ENCODE measurements at places on chromosomes 5 and 9.
A peak's percentile ranks its signal among the peaks of the same experiment; 100 is the strongest.

GRCh38 chr9:112233769-112234168, 58.7 kb upstream of the SUSD1 start:
- DNase-seq = no peak

DNA sequence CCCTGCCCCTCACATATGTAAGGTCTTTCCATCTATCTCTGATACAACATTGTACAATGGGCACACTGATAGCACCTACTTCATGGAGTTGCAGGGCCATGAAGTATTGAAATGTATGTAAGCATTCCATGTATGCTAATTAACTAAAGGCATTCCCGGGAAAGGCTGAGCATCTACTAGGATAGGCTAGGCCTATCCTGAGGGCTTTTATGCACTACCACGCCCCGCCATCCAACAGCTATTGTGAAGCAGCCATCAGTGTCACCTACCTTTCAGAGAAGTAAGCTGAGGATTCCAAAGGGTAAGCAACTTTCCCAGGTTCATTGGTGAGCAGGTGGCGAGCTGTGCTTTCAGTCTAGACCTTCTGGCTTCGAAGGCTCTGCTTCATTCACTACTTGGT, 47.6 kb downstream of the NSG2 start:
- no peak for DNase-seq

GRCh38 chr9:33329117-33329563, 38.8 kb downstream of the NFX1 start:
- DNase-seq = no peak

DNA sequence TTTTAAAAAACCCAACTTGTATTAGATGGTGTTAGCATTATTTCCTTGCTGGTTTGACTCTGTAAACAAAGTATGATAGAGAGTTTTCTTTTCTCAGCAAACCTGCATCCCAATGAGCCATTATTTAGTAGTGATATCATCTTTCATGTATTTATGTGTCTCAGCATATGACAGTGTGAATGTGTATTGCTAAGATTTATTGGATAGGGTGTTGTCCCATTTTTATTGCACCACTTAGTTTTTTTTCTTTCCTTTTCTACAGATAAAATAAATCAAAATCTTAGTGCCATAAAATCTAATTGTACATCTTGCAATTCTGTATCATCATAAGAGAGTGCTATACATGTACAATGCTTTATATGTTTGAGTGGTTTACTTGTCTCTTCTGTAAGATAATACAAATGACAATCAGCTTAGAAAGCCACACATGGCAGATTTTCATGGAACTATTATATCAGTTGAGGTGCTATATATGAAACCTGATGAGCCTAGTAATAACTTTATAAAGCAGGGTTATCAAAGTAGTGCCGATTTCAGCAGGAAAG, 149.2 kb upstream of the CYLC2 start:
- DNase-seq = no peak

DNA sequence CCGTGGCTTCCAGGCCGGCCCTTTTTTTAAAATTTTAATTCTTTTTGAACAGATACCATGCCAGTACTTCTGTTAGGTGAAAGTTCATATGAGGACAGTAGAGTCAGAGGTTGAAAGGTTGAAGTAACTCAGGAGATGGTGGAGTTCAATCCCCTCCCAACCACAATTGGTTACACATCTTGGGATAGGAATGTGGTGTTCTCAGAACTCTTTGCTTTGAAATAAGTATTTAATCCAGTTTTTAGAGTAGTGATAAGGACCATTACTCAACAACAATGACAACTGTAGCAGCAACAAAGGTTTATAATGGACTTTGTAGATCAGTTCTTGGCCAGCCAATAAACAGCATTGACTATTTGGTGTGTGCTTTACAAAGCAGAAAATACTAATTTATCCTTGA, 116.0 kb downstream of the ARHGAP26 start:
- no peak for DNase-seq

DNA sequence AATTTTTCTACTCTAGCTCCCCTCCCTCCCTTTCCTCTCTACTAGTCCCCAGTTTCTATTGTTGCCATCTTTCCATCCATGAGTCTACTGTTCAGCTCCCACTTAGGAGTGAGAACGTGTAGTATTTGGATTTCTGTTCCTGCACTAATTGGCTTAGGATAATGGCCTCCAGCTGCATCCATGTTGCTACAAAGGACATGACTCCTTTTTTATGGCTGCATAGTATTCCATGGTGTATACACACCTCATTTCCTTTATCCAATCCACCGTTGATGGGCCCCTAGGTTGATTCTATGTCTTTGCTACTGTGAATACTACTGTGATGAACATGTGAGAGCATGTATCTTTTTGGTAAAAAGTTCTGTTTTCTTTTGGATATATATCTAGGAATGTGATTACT, 138.9 kb upstream of the MSX2 start:
- no peak for DNase-seq

DNA sequence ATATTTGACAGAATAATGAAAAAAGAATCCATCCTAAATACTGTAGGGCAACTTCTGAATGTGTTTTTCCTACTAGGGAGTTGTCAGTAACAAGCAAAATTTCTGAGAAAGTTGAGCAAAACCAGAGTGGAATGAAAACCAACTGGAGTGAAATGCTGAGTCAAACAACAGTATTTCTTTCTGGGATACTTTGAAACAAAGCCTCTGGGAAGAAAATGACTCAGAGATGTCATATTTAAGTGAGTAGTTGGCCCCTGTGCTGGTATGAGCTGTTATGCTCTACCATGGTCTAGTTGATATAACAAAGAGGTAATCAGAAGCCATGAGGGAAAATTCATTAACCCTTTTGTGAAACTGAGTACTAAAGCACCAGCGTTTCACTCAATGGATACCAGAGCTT, 372.1 kb upstream of the C9orf72 start:
- no peak for DNase-seq

DNA sequence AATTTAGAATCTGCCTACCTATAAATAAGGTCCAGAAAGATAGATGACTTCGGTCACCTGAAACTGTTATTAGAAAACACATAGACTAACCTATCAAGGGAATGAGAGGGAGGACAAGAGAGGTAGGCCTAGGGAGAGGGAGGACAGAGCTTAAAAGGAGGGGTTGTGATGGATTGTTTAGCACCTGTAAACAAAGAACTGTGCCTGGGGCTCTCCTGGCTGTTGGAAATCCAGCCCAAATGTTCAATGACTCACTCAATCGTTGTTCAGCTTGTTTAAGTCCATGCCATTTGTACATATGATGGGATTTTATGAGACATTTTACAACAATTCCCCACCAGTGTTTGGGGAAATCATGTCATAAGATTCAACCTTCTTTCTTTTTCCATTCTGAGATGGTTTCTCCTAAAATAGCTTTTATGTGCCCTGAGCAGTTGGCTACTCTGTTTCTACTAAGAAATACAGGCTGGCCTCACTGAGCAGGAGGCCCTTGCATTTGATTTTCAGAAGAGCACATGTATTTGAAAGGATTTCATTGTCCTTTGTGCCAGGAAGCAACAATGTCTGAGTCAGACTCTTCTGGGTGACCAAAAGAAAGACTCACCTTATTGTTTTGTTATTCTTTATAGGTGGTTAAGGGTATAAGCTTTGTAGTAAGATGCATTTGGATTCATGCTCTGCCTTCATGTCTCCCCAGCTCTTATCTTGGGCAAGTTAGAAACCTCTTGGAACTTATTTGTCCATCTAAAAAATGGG, 48.2 kb upstream of the GPR151 start:
- no peak for DNase-seq

GRCh38 chr9:652914-653313, 188.6 kb upstream of the DMRT1 start:
- DNase-seq = no peak

- DNase-seq = no peak
These were observed 434.5 kb upstream of the TUSC1 start for GRCh38 chr9:26112724-26113123.

DNA sequence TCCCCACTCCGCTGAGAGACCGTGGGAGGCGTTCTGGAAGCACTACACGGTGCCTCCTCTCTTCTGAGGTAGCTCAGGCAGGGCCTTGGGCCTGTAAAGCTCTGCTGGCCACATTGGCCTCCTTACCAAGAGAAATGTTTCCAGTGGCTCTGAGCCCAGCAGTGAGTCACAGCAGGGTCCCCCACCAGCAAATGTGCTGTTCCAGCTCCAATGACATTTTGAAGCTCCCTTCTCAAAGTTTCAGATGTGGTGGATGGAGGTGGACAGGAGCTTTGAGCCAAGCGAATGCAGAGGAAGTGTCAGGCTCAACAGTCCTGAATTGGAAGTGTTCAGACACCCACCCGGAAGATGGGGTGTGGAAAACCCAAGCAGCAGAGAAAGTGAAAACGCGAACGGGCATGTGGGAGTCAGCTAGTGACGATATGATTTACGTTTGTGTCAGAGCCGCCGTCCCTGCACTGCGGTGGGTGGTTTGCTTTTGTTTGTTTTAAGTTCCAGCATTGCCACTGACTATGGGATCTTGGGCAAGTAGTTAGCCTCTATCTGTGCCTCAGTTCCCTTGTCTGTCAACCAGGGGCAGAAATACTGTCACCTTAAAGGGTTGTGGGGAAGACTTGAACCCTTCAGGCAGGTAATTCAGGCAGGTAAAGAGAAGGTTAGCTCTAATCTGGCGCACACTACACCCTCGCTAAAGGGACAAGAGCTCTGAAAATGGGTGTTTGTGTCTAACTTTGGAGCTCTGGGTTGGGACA, 38.2 kb downstream of the C5orf15 start:
- peak; percentile 55 for DNase-seq

GRCh38 chr5:88389338-88390095, 120.9 kb upstream of the TMEM161B start:
- no peak for DNase-seq

DNA sequence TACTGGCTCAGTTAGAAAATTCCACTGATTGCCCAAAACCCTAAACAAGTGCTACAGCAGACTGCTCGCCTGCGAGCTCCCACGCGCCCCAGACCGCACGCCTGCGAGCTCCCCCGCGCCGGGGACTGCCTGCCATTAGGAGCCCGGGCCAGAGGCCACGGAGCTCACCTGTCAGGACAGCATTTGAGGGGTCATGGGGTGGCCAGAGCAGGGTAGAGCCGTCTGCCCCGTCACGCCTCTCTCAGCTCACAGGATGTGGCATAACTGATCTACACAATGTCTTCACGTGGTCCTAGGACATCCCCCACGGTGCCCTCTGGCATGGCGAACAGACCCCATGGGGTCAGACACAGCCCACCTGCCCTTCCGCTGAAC, 29.1 kb upstream of the LRRC14B start:
- no peak for DNase-seq

DNA sequence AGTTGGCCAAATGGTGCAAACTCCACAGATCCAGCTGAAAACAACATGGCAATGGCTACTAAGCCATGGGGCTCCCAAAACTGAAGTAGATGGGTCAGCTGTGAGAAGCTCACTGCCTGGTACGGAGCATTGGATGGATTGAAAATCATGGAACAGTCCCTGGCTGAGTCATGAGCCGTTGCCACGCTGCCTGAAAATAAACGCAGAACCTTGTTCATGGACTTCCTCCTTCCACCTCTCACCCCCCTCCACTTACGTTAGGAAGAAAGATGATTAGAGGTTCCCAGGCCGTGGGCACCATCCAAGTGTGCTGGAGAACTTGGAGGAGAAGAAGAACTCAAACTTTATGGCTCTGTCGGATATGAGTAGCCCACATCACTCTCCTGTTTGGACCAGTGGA, 6.8 kb upstream of the DIPK1B start:
- no peak for DNase-seq

- DNase-seq = no peak
These were observed 27.5 kb downstream of the BTF3 start for GRCh38 chr5:73525606-73526203.

DNA sequence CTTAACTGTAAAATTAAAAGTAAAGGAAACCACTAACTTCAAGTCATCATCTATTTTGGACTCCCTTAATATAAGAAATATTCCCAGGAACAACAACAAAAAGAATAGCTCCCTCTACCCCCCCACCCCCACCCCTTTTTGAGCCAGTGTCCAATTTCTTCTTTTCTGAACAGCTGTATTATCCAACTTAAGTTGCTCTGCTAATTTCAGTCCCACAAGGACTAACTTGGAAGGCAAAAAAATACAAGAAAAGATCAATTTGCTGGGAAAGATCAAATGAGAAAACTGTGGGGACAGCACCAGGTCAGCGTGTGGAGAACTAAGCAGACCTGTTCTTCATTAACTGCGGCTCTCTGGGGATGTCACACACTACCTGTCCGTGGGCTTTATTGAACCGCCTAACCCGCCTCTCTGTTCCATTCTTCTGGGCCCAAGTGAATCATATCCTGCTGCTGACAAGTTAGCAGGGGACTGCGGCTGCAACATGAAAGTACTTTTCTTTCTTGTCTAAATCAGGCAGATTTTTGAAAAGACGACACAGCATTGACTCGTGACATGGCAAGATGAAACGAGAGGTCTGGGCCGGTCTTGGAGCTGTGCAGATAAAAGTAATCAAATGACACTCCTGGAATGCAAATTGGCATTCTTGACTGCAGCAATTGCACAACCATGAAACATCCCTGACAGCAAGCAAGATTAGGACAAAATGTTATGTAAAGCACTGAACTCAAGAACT, 2.7 kb downstream of the BNC2 start:
- no peak for DNase-seq

DNA sequence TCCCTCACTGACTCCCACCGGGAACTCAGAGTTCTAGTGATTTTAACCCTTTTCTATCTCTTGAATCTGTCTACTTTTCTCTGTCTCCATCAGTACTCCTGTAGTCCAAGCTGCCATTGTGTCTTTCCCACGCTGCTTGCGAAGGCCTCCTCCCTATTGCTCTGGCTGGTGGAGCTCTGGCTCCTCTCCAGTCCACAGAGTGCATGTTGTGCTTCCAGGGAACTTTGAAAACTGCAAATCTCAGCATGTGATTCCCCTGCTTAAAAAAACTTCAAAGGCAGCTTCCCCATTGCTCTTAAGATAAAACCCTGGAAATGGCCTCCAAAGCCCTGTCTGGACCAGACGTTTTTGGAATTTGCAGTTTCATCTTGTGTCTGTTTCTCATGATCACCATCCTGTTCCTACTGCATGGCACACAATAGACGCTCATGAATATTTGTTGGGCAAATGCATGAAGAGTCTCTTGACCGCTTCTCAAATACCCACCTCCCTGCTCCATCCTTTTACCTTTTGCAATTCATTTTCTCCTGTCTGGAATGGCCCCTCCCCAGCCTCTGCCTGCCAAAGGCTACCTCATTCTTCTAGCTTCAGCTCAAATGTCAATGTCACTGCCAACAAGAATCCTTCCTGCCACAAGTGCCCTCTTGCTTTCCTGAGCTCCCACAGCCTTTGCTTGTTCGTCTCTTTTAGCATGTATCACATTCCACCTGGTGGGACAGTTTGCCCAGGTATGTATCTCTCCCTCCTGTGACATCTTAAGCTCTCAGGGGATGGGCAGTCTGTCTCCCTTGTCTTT, 293.2 kb downstream of the ARHGAP26 start:
- DNase-seq = no peak

- DNase-seq = no peak
These were observed 130.3 kb upstream of the TARS1 start for GRCh38 chr5:33310451-33310850.

- no peak for DNase-seq
These were observed 14.3 kb downstream of the HMGCR start for GRCh38 chr5:75351139-75351926.

DNA sequence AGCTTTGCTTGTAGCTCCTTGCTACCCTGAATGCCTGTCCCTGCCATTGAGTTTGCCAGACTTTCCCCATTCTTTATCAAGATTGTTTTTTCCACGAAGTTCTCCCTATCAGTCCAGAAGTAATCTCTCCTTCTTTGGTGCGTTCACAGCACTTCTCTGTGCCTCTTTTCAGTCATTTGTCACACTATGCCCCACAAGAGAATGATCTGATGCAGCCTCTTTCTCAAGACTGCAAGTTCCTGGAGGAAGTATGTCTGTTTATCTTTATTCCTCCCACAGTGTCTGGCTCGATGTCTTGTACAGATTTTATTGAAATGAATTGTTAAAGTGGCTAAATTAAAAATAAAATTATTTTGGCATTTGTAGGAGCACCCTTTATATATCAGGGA, 99.3 kb downstream of the CCDC192 start:
- DNase-seq = no peak
